ENCODE measurements at places on chromosomes 12 and 14.

GRCh38 chr14:90491911-90492531 lies 95.2 kb downstream of the CALM1 start:
- no peak for DNase-seq

GRCh38 chr12:30614031-30614430 lies 81.6 kb downstream of the IPO8 start:
- DNase-seq: no peak

- DNase-seq: no peak
Observed at GRCh38 chr14:94372021-94372605, 16.3 kb downstream of the SERPINA1 start.

- DNase-seq: no peak
Observed at GRCh38 chr12:85626001-85626783, 210.0 kb downstream of the RASSF9 start.

- no peak for DNase-seq
Observed at GRCh38 chr12:68474467-68475204, 136.1 kb upstream of the RAP1B start.

- no peak for DNase-seq
Observed at GRCh38 chr14:46661728-46662127, 10.1 kb upstream of the RPL10L start.

GRCh38 chr14:54200726-54201125 lies 196.1 kb upstream of the CDKN3 start:
- no peak for DNase-seq

GRCh38 chr14:58540749-58541632 lies 96.8 kb upstream of the DACT1 start:
- DNase-seq: no peak

DNA sequence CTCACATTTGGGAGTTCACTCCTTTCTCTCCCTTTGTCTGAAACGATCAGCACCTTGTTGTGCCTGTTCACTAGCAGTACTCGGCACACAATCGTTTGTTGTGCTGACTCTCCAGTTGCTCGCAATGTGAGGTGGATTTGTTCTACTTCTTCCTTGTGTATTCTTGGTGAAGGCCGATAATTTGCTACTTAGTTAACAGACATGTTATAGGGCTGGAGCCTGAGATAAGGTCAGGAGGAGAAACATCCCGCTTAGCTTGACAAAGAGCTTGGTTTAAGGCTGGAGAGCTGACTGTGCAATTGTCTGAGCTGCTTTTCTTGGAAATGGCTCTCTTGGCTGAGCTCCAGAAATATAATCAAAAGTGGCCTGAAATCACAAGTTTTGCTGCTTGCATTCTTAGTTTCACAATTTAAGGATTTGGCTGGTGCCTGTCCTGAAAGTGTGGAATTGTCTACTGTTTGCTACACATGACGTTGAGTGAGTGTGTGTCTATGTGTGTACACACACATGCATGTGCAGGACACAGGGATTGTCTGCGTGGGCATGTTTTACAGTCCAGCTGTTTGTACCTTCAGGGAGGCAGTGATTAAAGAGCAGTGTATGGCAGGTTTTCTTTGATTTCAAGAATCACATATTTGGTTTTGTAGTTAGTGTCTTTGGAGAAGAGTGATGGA lies 77.7 kb downstream of the ARF6 start:
- DNase-seq: no peak

DNA sequence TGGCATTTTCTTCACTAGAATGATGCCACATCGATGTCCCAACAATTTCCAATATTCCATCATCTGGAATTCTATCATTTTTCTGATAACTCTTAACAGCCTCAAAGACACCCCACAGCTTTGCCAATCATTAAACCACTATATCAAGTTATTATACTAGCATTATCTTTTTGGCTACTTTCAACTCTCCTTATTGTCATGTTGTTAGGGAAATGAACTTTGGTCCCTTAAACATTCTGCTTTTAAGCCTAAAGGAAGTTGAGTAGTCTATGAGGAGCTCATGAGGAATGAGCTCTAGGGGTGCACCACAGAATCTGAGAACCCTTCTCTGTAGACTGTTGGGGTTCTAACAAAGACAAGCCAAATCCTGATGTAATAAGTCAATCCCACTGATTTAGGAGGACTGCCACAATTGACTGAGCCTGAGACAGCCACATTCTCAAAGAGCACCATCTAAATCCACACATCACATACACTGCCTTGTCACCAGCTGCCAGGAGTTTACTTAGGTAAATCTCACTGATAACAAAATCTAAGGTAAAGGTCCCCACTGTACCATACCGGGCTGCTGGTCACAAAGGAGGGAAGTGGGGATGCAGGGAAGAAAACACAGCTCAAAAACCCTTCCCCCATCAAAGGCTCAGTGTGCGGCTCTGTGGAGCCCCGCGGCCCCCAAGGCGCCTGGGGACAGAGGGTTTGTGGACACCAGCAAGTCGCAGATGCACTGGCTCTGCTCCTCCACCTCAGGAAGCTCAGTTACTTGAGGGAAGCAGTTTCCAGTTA lies 58.2 kb downstream of the SETD3 start:
- DNase-seq: no peak

DNA sequence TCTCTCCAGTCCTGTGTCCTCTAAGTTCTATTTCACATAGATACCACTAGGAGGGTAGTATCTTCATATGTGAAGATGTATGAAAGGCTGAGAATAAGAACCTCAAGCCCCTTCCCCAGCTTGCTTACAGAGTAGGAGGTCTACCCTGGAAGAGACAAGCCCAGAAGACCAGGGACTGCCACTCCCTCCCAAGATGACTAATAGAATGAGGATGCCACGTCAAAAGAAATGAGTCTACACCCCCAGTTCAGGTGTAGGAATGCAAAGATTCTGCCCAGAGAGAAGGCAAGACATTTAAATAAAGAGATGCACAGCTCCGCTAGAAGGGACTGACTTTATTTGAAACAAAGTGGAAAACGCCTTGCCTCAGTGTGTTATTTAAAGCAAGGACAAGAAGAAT lies 1006.0 kb upstream of the USP15 start:
- no peak for DNase-seq

Measured in NCI-H2081 (cell line).